ENCODE measurements at places on chromosomes 12 and 14.

GRCh38 chr12:102542816-102543440 is 62.6 kb upstream of the IGF1 start:
- no peak for DNase-seq

GRCh38 chr14:73227812-73228781 is 9.2 kb upstream of the PAPLN start:
- peak; percentile 72 for DNase-seq

- DNase-seq, result no peak
These were observed 7.2 kb downstream of the EEA1 start for GRCh38 chr12:92921877-92922276.

- DNase-seq, result no peak
These were observed 482.8 kb downstream of the MED13L start for GRCh38 chr12:115794659-115795081.

DNA sequence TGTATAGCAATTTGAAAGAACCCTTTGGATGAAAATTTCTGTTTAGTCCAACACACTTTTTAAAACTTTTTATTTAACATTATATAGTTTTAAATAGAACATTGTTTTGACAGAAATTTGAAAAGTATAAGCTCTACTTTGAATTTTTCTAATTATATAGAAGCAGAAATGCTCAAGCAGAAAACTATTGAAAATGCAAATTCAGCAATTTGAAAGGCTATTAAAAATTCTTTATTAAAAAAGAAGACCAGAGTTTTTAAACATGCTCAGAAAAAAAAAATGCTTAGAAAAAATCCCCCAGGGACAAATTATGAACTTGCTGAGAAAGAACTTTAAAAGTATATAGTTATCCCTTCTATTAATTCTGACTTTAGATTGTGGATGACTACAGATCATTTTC is 21.1 kb upstream of the FSCB start:
- no peak for DNase-seq

DNA sequence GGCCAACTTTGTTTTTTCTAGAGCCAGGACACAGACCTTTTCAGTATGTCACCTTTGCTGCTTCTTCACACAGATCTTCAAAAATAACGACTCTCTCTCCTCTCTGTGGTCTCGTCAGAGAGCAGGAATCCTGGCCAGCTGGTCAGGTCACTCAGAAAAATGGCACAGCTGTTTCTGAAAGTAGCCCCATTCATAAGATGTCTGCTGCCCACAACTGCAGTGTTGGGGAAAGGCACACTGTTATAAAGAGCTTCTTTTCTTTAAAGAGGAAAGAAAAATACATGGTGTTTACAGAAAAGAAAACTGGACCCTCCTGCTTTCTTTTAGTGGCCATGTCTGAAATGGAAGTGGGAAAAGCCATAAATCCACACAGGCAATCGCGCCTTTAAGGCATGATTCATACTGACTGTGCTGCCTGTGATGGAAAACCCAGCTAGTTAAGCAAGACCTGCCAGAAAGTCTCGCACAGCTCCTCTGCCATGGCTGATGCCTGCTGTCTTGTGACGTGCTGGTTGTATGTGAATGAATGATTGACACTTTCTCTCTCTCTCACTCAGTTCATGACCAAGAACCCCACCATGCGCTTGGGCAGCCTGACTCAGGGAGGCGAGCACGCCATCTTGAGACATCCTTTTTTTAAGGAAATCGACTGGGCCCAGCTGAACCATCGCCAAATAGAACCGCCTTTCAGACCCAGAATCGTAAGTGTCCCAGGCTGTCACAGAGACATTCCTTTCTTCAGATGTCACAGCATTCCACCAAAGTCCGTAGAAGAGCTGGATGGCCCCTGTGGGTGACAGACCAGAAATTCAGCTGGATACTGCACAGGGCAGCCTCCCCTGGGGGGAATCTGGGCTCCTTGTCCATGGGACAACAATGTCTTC is 147.9 kb upstream of the HIF1A start:
- peak; percentile 97 for DNase-seq

DNA sequence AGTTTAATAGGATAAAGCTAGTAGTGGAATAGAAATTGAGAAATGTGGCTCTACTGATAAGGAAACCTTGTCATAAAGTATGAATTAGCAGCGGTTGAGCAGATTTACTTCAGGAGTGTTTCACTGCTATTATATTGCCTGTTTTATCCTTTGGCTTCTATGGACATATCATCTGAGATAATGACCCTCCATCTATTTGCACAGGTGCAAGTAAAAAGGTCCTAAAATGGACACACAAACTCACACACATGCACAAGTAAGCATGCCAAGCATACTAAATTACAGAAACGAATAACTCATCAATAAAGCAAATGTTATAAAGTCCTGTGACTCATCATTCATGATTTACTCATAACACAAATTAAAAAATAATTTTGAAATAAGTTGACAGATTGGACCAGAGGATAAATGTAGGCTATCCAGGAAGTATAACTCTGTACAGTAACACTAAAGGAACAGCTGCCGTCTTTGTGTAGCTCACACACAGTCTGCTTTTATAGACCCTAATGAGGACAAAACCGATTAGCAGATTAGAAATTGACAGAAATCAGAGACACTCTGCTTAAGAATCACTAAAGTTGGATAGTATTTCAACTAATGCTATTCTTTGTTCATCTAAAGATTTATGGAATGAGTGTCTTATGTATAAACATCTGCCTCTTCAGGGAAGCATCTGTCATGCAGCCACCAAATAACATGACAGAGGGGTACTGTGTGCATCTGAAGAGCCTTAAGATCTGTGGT is 73.9 kb downstream of the SYT1 start:
- DNase-seq, result no peak

GRCh38 chr14:70988452-70988851 is 81.2 kb downstream of the PCNX1 start:
- no peak for DNase-seq

- DNase-seq, result no peak
These were observed 129.4 kb upstream of the CLEC14A start for GRCh38 chr14:38385343-38385742.

DNA sequence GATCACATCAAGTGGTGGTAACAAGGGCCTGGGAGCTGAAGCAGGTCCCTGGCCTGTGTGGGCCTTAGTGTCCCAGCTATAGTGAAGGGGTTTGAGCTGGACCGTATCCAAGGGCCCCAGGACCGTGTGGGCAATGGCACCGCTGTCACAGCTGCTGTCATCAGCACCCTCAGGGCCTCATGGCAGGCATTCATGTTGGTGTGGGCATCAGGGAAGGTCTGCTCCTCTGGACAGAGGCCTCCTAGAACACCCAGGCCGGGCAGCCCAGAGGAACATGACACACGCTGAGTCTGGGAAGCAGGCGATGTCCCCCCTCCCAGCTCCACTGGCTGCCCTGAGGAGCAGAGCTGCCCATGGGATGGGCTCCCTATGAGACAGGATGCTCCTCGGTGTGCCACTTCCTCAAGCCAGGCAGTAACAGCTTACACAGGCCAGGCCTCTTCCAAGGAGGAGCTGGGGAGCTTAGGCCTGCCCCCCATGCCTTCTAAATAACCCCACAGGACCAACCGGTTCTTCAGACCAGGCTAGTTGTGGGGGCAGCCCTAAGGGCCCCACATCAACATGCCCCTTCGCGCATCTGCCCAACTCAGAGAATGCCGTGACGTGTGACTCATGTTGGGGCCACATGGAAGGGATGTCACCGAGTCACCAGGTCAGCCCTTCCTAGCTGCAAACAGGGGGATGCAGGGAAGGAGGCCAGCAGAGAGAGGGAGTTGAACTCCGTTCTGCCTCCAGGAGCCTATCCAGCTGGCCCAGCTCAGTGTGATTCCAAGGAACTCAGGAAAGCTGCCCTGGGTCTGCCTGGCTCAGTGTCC is 80.4 kb downstream of the PITPNM2 start:
- DNase-seq, result no peak
